ENCODE measurements at places on chromosomes 1 and 21.

- DNase-seq, result no peak
Observed at GRCh38 chr1:202584707-202585589, 125.3 kb downstream of the SYT2 start.

DNA sequence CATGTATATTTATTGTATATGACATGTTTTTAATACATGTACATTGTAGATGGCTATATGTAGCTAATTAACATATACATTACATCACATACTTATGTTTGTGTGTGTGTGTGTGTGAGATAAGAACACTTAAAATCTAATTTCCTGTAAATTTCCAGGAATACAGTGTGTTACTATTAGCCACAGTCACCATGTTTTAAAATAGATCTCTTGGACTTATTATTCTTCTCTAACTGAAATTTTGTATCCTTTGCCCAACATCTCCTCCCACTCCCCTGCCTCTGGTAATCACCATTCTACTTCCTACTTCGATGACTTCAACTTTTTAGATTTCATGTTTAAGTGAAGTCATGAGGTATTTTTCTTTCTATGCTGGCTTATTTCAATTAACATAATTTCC is 64.8 kb downstream of the FCRL5 start:
- DNase-seq, result no peak

GRCh38 chr1:8816264-8816663 is 1.2 kb downstream of the RERE start:
- no peak for DNase-seq

- DNase-seq, result no peak
Observed at GRCh38 chr1:56901716-56902115, 47.1 kb downstream of the C8A start.

- DNase-seq, result no peak
Observed at GRCh38 chr1:18646091-18646785, 15.6 kb downstream of the PAX7 start.

DNA sequence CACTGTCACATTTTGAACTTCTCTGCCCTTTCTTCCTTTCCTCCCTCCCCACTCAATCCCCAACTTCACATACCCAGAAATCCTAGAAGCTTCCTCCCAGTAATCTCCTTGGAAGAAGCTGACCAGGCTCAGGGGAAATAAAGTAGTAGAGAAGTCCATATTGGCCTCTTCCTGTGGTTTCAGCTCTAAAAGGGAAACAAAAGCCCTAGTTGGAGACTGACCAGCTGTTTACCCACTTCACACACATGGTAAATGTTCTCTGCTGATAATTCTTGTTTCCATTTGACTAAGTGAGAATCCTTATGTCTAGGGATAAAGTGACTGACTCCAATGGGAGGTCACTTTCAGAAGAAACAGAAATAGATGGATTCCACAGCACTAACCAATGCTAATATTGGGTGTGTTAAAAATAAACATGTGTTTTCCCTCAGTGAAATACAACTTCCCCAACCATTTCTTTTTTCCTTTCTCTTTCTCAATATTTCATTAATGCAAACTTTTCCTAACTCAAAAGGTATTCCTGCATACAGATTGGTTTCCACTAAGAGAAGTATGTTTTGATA is 178.9 kb upstream of the DPT start:
- no peak for DNase-seq

DNA sequence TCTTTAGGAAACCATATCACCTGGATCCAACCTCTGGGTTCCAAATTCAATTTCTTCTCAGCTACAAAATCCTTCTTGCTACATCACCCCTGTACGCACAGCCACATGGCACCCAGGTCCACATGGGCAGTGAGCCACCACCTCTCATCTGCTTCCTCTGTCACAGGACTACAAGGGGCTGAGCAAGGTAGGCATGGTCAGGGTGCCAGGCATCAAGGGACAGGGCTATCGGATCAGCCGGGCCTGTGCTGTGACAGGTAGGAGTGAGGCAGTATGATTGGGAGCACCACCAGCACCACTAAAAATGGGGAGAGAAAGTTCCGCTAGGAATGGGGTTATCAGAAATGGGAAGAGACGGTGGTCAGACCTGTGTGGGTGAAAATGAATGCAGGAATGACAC is 29.4 kb downstream of the S100A6 start:
- DNase-seq, result no peak

DNA sequence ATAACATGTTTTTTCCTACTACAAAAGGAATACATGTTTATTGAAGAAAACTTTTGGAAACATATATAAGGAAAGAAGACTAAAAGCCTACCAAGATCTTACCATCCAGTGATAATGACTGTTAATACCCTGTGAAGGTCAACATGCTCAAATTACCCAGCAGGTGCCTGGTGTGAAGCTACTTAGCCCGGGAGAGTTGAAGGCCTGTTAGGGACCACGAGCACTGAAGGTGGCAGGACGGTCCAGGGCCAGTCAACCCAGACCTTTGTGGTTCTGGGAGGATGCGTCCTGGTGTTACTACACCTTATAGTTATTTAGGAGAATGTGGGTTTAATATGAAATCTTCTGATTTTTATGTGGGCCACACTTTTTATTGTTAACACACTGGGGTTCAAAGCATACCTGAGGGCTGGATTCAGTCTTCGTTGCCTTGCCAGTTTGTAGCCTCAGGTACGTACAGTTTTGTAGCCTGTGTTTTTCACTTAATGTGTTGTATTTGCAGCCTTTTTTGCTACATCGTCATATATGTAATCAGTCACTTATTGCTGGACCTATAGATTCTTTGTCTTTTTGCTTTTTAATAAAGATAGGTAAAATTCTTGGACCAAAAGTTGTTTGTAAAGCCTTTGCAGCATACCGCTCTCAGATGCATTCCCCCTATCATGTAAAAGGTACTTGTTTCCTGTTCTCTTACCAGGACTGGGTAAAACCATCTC is 9.8 kb downstream of the ITSN1 start:
- no peak for DNase-seq

- DNase-seq, result no peak
Observed at GRCh38 chr1:110070282-110070669, 196 bp downstream of the ALX3 start.

DNA sequence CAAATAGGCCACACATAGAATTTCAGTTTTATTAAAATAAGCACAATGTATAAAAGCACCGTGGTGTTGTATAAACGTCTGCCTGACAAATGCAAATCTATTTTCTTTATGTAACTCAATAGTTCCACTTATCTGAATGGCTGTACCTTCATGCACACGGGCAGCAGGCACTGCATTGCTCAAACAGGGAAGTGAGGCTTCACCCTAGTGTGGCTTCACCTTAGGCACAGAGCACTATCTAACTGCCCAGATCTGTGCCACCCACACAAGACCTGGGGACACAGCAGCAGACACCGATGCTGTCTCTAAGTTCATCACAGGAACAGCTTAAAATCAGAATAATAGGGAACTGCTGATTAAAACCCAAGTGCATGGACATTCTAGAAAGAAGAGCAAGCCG is 6.0 kb upstream of the KNCN start:
- DNase-seq, result no peak

GRCh38 chr1:17984583-17984982 is 123.0 kb upstream of the IGSF21 start:
- no peak for DNase-seq

GRCh38 chr1:96482616-96483015 is 239.0 kb upstream of the PTBP2 start:
- DNase-seq, result no peak

GRCh38 chr1:25727635-25728286 is 72.2 kb upstream of the SELENON start:
- no peak for DNase-seq

DNA sequence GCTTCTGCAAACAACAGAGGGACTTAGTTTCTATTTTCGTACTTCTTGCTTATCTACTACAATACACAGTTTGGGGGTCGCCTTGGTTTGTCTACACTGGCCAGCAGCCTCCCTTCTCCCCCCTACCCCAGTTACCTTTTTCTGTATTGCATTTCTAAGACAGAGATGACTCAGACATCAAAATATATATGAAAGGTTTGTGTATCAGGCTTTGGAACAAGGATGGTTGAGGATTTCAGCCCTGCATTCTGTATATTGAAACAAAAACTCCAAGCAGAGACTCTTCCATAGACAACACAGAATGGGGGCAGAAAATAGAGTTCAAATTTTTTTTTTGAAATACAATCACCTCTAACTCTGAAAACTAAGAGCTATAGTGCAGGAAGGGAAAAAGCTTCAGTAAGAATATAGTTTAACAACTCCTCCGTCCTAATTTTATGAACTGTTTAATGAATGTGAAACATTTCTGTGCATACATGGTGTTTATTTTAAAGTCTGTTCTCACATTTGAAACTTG is 1.9 kb downstream of the SAMD13 start:
- no peak for DNase-seq

DNA sequence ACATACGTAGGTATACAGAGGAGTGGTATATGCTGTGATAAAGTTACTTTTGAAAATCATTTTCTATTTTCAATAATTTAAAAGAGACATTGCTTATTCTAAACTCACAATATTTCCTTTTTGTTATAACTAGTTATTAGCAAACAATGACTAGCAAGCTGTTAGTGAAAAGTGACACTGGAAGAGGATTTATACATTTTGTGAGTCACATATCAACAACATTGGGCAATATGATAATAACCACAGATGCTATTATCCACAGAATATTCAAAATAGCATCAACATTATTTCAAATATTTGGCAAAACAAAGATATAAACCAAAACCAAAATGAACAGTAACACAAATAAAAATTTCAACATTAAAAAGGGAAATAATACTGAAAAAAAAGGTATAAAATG is 104.0 kb upstream of the HP1BP3 start:
- DNase-seq, result no peak

GRCh38 chr1:38578271-38578951 is 281.2 kb downstream of the RRAGC start:
- DNase-seq, result no peak

DNA sequence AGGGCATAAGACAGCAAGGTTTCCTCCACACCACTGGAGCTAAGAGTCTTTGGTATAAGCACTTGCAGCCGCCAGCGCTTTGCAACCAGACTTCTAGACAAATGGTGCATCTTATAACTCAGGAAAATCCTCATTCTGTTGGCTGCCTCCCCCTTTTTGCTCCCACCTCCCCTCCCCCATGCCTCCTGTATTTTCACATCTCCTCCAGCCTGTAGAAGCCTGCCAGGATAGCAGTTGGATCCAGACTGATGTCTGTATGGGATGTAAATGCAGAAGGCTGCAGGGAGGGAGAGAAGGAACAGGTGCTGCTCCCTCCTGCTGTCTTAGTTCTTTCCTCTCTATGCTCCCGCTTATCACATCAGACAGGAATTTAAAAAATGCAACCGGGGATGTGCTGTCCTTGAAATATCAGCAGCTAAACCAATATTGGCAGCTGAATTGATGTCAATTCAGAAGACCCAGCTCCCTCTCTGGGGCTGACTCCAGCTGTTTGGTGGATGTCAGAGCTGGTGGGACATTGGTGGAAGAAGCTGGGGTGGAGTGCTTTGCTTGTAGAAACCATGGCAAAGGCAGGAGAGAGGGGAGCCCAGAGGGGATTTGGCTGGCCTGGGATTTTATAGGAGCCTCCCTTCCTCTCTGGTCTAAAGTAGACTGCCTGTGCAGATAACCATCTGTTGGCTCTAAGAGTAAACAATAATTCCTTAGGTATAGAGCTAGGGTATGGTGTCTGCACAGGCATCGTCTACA is 53.5 kb downstream of the NFASC start:
- no peak for DNase-seq

DNA sequence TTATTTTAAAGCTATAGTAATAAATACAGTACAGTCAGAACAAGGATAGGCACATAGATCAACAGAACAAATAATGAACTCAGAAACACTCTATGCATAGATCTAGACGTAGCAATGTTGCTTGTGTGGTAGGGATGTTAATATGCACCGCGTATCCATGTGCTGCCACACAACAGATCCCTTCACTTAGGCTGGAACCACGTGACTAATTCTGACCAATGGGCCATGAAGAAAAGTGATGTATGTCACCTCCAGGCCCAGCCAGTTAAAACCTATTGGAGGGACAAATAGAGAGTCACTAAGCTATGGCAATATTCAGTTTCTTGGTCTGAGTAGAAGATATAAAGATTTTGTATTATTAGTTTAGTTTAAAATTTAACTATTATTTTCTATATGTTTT is 91.4 kb downstream of the ADAMTS1 start:
- no peak for DNase-seq

DNA sequence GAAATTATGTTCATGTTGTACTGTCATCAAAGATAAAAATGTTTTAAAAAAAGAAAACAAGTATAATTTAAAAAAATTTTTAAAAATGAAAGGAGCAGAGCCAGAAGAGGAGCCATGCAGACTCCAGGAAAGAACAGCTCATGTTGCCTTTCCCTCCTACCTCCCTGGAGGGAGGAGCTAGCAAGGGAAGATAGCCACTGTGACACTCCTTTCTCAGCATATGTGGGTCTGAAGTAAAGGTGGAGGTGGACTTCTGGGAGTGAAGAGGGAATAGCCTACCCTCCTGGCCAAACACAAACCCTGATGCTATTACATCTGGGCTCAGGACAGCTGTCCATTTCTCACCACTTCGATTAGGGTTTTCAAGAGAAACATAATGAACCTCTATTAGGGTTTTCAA is 54.2 kb downstream of the SLC2A1 start:
- no peak for DNase-seq

DNA sequence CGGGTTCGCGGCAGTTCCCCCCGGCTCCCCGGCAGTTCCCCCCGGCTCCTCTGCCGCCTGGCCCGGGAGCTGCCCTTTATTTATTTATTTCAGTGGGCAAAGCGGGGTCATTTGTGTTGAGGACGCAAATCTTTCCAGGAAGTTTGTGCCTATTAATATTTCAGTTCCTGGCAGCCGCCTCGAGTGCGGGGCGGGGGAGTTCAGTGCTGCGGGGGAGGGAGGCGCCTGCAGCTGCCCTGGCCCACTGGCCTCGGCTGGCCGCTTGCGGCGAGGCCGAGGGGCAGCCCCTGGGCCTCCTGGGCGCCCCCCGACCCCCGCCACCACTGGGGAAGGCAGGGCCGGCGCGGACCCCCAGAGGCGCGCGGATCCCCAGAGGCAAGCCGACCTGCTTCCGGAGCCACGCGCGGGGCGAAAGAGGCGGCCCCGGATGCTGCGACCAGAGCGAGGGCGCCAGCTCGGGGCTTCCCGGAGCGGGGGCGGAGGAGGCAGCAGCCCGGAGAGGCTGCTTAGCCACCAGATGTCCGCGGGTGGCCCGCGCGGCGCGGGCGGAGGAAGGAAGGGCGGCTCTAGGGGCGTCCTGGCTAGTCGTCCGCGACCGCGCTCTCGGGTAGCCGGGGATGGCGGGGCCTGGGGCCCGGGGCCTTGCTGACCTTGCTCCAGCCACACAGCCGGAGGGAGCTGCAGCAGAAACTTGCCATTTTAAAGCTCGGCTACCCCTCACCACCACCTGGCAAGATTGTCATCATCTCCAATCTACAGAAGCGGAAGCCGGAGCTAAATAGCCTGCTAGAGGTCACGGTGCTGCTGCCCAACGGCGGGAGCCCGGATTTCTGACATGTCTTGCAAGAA is 48.0 kb downstream of the H3-3A start:
- DNase-seq, result no peak

- DNase-seq, result no peak
Observed at GRCh38 chr1:14715266-14715665, 116.8 kb downstream of the KAZN start.

GRCh38 chr1:28021064-28021463 is 61.3 kb downstream of the XKR8 start:
- no peak for DNase-seq

- DNase-seq, result no peak
Observed at GRCh38 chr1:229225331-229225782, 45.6 kb upstream of the RAB4A start.

- no peak for DNase-seq
Observed at GRCh38 chr1:27253596-27253995, 19.2 kb downstream of the WDTC1 start.

- DNase-seq, result no peak
Observed at GRCh38 chr1:12145616-12146342, 21.0 kb upstream of the TNFRSF1B start.
